ENCODE measurements at places on chromosomes 2 and 18.

- DNase-seq, result no peak
Measured at GRCh38 chr2:204772546-204772945, 227.3 kb downstream of the PARD3B start.

DNA sequence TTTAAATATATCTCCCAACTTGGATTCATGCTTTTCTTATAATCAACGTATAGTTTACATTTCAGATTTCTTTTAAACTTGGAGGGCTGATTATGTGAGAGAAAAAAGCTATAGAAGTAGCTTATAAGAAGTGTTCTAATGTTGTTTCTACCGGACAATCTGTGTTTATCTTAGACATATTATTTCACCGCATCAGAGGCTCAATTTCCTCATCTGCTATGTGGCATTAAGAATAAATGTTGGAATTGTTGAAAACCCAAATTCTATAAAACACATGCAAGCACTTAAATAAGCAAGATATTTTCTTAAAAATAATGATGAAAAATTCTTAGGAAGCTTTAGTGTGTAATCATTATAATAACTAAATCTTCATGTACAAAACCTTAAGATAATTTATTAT, 407.9 kb downstream of the HRH4 start:
- no peak for DNase-seq

GRCh38 chr2:236768393-236769140, 198.9 kb downstream of the ACKR3 start:
- no peak for DNase-seq

GRCh38 chr2:239546541-239546940, 145.7 kb upstream of the HDAC4 start:
- no peak for DNase-seq

GRCh38 chr18:76957384-76958355, 135.3 kb downstream of the ZNF236 start:
- DNase-seq, result no peak

- DNase-seq, result no peak
Measured at GRCh38 chr2:121532894-121533293, 2.2 kb downstream of the RNU4ATAC start.

- DNase-seq, result no peak
Measured at GRCh38 chr2:233853883-233854240, 473 bp downstream of the HJURP start.

GRCh38 chr2:238790833-238791230, 57.1 kb upstream of the TWIST2 start:
- DNase-seq, result no peak

- no peak for DNase-seq
Measured at GRCh38 chr2:233799716-233800115, 21.6 kb downstream of the MROH2A start.
